ENCODE measurements at places on chromosomes 7 and 10. TPM values are rescaled to one million over a fixed set of nuclear protein-coding genes. Genes with fewer than 3 reads are reported as not detected.

- DNase-seq = peak; percentile 47
- peaks cover 92% of the 10 kb centered on the region for H3K4me1 ChIP-seq
- H3K27ac ChIP-seq = peak overlapping the region; percentile 74
- H3K27me3 ChIP-seq = no peaks in the 10 kb centered on the region
- peaks cover 31% of the 10 kb centered on the region for H3K36me3 ChIP-seq
- H3K4me3 ChIP-seq = peak overlapping the region; percentile 41
Observed at GRCh38 chr10:26468700-26469099, 30.6 kb downstream of the APBB1IP start.

DENND10 gene
- total RNA-seq = 21.9 TPM

DNA sequence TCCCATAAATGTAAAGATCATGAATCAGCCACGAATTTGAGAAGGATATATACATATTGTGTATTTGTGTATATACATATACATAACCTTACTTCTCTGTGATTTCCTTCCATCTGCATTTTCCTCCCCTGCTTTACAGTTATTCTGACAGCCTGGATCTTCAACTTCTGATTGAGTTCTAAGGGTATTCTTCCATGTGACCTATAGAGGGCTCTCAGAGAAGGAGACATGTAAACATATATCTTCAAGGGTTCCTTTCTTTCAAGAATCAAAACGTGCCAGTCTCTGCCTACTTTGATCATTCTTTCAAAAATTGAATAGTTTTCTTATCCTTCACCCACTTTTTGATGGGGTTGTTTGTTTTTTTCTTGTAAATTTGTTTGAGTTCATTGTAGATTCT lies 453.7 kb upstream of the POT1 start:
- no peak for DNase-seq
- H3K27me3 ChIP-seq = no peaks in the 10 kb centered on the region
- H3K4me3 ChIP-seq = no peak overlapping the region
- H3K36me3 ChIP-seq = no peaks in the 10 kb centered on the region

VSTM2A gene
- not detected for total RNA-seq

DNA sequence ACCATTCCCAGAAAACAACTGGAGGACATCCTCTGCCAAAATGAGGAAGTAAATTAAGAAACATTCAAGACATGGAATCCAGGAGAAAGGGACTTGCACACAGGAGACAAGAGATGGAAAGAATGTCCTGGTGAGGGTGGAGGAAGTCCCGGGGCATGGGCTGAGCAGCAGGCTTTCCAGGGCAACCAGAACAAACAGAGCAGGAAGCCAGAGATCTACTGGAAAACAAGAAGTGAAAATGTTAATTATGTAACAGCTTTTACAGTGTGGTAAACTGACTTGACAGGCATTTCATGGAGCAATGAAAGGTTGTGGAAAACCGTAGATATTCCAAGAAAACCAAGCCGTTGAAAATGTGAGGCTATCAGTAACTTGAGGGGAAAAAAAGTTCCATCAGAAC lies 55.2 kb upstream of the ZNF746 start:
- H3K4me1 ChIP-seq = no peaks in the 10 kb centered on the region
- no peak overlapping the region for H3K4me3 ChIP-seq
- H3K27ac ChIP-seq = no peak overlapping the region
- no peak for DNase-seq
- H3K36me3 ChIP-seq = peaks cover 59% of the 10 kb centered on the region

- peaks cover 77% of the 10 kb centered on the region for H3K4me1 ChIP-seq
- H3K27ac ChIP-seq = peak overlapping the region; percentile 51
- no peaks in the 10 kb centered on the region for H3K27me3 ChIP-seq
- DNase-seq = no peak
Observed at GRCh38 chr7:144824360-144824759, 11.5 kb downstream of the TPK1 start.

- no peaks in the 10 kb centered on the region for H3K4me1 ChIP-seq
- H3K27ac ChIP-seq = no peak overlapping the region
- DNase-seq = peak; percentile 85
- H3K27me3 ChIP-seq = peaks cover 30% of the 10 kb centered on the region
- H3K4me3 ChIP-seq = no peak overlapping the region
- no peaks in the 10 kb centered on the region for H3K36me3 ChIP-seq
Observed at GRCh38 chr10:79562135-79562756, 2.0 kb upstream of the SFTPA2 start.

AKR1D1 gene
- total RNA-seq = not detected

- no peaks in the 10 kb centered on the region for H3K36me3 ChIP-seq
- no peak for DNase-seq
- H3K27ac ChIP-seq = no peak overlapping the region
- H3K4me1 ChIP-seq = peaks cover 17% of the 10 kb centered on the region
Observed at GRCh38 chr10:51878695-51879094, 179.3 kb upstream of the CSTF2T start.

DNA sequence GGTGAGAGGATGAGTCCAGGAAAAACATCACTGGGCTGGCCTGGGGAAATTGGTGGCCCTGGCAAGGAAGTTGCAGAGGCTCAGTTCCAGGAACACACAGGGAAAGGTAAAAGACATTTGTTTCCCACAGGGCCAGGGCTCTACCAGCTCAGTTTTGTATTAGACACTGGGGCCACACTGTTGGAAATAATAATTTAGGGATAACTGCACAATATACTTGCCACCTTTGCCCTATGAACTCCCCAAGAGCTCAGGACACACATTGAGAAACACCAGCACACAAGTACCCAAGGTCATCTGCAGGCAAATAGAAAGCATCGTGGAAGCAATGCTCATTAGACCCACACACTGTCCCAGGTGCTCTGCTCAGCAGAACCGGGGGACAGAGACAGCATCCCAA lies 617.6 kb downstream of the PTPRN2 start:
- H3K36me3 ChIP-seq = no peaks in the 10 kb centered on the region
- DNase-seq = no peak
- H3K27me3 ChIP-seq = no peaks in the 10 kb centered on the region
- no peak overlapping the region for H3K27ac ChIP-seq
- no peaks in the 10 kb centered on the region for H3K4me1 ChIP-seq

GRCh38 chr10:3468919-3469638 lies 296.5 kb upstream of the PITRM1 start:
- peaks cover 53% of the 10 kb centered on the region for H3K4me1 ChIP-seq
- peak overlapping the region; percentile 89 for H3K27ac ChIP-seq
- peaks cover 1% of the 10 kb centered on the region for H3K27me3 ChIP-seq
- peak; percentile 31 for DNase-seq

GRCh38 chr10:127826154-127826725 lies 66.5 kb downstream of the CLRN3 start:
- H3K4me3 ChIP-seq = no peak overlapping the region
- no peaks in the 10 kb centered on the region for H3K36me3 ChIP-seq
- no peak for DNase-seq
- H3K4me1 ChIP-seq = no peaks in the 10 kb centered on the region

DNA sequence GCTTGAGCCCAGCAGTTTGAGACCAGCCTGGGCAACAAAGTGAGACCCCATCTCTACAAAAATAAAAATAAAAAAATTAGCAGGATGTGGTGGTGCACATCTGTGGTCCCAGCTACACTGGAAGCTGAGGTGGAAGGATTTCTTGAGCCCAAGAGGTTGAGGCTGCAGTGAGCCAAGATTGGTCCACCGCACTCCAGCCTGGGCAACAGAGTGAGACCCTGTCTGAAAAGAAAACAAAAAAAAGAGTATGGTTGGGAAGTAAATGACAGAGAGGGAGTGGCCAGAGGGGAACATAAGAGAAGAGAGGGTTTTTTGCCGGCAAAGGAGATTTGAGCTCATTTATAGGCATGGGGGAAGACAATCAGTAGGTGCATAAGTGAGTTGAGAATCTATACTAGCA lies 19.7 kb downstream of the PLXDC2 start:
- H3K4me1 ChIP-seq = no peaks in the 10 kb centered on the region
- H3K4me3 ChIP-seq = no peak overlapping the region
- DNase-seq = no peak

RNF148 gene
- total RNA-seq = not detected

DNA sequence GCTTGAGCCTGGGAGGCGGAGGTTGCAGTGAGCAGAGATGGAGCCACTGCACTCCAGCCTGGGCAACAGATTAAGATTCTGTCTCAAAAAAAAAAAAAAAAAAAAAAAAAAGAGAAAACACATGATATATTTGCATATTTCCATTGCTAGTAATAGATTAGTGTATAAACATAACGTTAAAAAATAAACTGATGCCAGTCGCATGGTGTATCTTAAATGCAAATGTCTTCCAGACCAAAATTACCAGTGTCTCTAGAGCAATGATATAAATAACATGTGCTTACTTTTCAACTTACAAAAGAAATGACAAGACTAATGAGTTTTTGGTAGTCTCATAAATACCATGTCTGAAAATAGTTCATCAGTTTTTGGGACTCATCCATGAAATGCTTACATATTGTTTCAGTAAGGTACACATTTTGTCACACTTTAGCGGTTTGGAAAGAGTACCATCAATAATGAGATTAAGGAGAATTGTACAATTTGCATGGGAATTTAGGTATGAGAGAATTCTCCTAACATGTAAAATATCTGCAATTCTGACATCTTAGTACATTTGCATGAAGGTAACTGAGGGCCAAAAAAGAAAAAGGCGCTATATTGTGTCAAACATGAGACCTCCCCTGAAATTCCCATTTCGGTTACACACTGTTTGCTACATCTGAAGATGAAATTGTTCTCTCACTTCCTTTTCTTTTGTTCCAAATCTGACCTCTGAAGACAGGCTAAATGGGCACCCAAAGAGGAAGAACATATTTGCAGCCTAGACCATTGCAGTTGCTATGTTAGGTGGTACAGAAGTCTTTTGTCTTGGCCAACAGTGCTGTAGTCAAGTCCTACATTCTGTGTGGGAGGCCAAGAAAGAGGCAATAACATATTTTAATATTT lies 51.5 kb upstream of the PIP4K2A start:
- H3K36me3 ChIP-seq = peaks cover 2% of the 10 kb centered on the region
- no peaks in the 10 kb centered on the region for H3K4me1 ChIP-seq
- no peak overlapping the region for H3K4me3 ChIP-seq
- no peak for DNase-seq

DNA sequence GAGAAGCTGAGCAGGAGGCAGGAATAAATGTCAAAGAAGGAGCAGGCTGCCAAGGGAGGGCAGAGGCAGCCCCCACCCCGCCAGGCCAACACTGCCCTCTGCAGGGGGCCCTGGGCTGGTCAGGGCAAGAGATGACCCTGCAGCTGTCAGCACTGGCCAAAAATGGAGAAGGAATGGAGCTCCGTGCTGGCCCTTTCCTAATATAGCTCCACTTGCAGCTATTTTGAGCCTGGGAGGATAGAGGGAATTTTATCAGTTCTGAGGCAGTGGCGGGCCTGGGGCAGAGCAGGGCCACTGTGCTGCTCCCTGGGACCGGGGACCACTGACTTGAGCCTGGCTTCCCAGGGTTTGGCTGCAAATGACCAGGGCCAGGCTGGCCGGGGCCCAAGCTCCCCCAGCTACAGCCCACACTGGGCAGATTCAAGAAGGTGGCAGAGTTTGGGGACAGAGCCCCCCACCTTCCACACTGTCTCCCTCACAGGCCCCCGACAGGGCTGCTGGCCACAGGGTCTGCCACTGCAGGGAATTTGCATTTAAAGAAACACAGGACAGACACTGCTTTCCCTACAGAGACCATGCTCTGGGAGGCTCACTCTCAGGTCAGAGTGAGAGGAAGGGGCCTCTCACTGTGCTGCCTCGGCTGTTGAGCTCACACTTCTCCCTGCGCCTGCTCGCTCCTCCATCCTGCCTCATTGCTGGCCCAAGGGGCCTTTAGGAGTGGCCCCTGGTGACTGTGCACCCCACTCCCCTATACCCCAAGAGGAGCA lies 16.2 kb downstream of the LDB3 start:
- H3K27ac ChIP-seq = no peak overlapping the region
- no peaks in the 10 kb centered on the region for H3K36me3 ChIP-seq
- DNase-seq = peak; percentile 14

H2AZ2 gene
- total RNA-seq = 275 TPM

- H3K4me3 ChIP-seq = no peak overlapping the region
- no peak for DNase-seq
- H3K4me1 ChIP-seq = no peaks in the 10 kb centered on the region
- no peaks in the 10 kb centered on the region for H3K27me3 ChIP-seq
Observed at GRCh38 chr7:108839076-108839475, 269.4 kb downstream of the DNAJB9 start.

- no peak overlapping the region for H3K4me3 ChIP-seq
- peaks cover 5% of the 10 kb centered on the region for H3K4me1 ChIP-seq
- no peak for DNase-seq
- H3K36me3 ChIP-seq = no peaks in the 10 kb centered on the region
Observed at GRCh38 chr7:99842926-99843325, 15.1 kb downstream of the CYP3A43 start.

GRCh38 chr10:3192856-3193635 lies 20.5 kb upstream of the PITRM1 start:
- peak; percentile 71 for DNase-seq
- H3K36me3 ChIP-seq = no peaks in the 10 kb centered on the region
- H3K27me3 ChIP-seq = peaks cover 41% of the 10 kb centered on the region
- H3K4me3 ChIP-seq = no peak overlapping the region

- H3K36me3 ChIP-seq = no peaks in the 10 kb centered on the region
- no peak for DNase-seq
- H3K4me3 ChIP-seq = no peak overlapping the region
- H3K4me1 ChIP-seq = no peaks in the 10 kb centered on the region
Observed at GRCh38 chr10:123309731-123310130, 155.5 kb downstream of the BUB3 start.

ELFN1 gene
- total RNA-seq = 0.09 TPM

- H3K4me3 ChIP-seq = no peak overlapping the region
- no peaks in the 10 kb centered on the region for H3K27me3 ChIP-seq
- no peaks in the 10 kb centered on the region for H3K36me3 ChIP-seq
- DNase-seq = no peak
Observed at GRCh38 chr7:5248201-5248885, 34.4 kb upstream of the SLC29A4 start.
